ENCODE measurements at places on chromosomes 6 and 20. TPM values are rescaled to one million over a fixed set of nuclear protein-coding genes. Genes with fewer than 3 reads are reported as not detected.

DLK2 gene
- total RNA-seq = 0.43 TPM

CDSN gene
- total RNA-seq = not detected

CRIP3 gene
- 0.35 TPM for total RNA-seq

RIMS1 gene
- not detected for total RNA-seq

GSTA2 gene
- total RNA-seq = not detected

MYLIP gene
- total RNA-seq = 16.9 TPM

OARD1 gene
- 31.7 TPM for total RNA-seq

PTGIS gene
- total RNA-seq = 0.60 TPM

GPX5 gene
- total RNA-seq = not detected

TMEM151B gene
- not detected for total RNA-seq

RIPOR3 gene
- total RNA-seq = not detected

Measured in activated naive CD4-positive, alpha-beta T cell treated with anti-CD3 and anti-CD28 coated beads, Interleukin-2, amount 10 ng/mL, durations not matched to agents 5 hours and 36 hours (primary cell).